ENCODE measurements at places on chromosomes 3 and 15.

DNA sequence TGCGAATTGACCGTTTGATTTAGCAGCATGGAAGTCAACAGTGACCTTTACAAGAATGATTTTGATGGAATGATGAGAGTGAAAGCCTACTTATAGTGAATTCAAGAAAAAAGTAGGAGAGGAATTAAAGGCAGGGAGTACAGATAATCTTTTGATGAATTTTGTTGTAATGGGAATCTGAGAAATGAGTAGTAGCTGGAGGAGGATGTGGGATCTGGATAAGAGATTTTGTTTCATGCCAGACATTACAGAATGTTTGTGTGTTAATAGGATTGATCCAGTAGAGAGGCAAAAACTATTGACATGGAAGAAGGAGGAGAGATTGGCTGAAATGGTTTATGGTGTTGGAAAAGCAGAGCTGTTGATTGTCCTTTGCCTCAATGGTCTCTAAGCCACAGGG, 17.4 kb upstream of the ZNF609 start:
- H3K4me1 ChIP-seq: peaks cover 8% of the 10 kb centered on the region
- no peaks in the 10 kb centered on the region for H3K27me3 ChIP-seq
- no peak overlapping the region for H3K4me3 ChIP-seq
- H3K36me3 ChIP-seq: peaks cover 37% of the 10 kb centered on the region

- no peak overlapping the region for H3K4me3 ChIP-seq
- no peaks in the 10 kb centered on the region for H3K27me3 ChIP-seq
- no peaks in the 10 kb centered on the region for H3K4me1 ChIP-seq
Observed at GRCh38 chr3:165466856-165467255, 270.7 kb upstream of the SLITRK3 start.

DNA sequence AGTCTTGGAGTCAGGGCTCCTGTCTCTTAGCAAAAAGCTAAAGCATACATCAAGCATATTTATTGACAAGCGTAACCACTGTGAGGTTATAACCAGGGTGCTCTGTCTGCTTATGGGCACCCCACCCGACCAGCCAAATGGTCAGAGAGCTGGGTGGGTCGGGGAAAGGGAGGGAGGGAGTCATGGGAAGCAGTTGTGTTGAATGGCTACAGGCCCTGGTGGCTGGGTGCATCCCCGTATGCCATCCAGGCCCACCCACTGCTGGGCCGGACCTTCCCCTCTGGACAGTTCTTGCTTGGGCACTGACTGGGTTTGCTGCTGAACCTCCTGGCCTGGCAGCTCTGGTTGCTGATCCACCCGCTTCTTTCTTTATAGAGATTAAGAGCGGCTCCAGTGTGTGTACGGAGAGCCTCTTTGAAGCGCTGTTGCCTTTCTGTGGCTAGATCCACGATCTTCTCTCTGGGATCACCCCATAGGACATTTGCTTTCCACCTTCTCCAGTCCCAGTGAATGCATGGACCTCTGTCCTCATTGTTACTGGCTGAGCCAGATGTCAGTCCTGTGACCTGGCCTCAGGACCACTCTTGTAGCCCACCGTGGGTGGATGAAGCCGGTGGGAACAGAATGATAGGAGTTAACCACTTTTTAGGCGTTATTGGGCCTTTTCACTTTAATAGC, 59.6 kb downstream of the SMAD3 start:
- H3K4me1 ChIP-seq: peaks cover 97% of the 10 kb centered on the region
- H3K27me3 ChIP-seq: no peaks in the 10 kb centered on the region
- no peak for DNase-seq
- H3K27ac ChIP-seq: peak overlapping the region; percentile 92
- no peak overlapping the region for H3K4me3 ChIP-seq
- no peaks in the 10 kb centered on the region for H3K36me3 ChIP-seq

- no peaks in the 10 kb centered on the region for H3K4me1 ChIP-seq
- no peak for DNase-seq
- no peak overlapping the region for H3K4me3 ChIP-seq
- no peaks in the 10 kb centered on the region for H3K36me3 ChIP-seq
Observed at GRCh38 chr15:42749266-42749665, 12.3 kb upstream of the CDAN1 start.

GRCh38 chr15:38745626-38746025, 181.0 kb upstream of the RASGRP1 start:
- no peak overlapping the region for H3K4me3 ChIP-seq
- H3K27me3 ChIP-seq: no peaks in the 10 kb centered on the region
- no peak for DNase-seq
- H3K36me3 ChIP-seq: no peaks in the 10 kb centered on the region

DNA sequence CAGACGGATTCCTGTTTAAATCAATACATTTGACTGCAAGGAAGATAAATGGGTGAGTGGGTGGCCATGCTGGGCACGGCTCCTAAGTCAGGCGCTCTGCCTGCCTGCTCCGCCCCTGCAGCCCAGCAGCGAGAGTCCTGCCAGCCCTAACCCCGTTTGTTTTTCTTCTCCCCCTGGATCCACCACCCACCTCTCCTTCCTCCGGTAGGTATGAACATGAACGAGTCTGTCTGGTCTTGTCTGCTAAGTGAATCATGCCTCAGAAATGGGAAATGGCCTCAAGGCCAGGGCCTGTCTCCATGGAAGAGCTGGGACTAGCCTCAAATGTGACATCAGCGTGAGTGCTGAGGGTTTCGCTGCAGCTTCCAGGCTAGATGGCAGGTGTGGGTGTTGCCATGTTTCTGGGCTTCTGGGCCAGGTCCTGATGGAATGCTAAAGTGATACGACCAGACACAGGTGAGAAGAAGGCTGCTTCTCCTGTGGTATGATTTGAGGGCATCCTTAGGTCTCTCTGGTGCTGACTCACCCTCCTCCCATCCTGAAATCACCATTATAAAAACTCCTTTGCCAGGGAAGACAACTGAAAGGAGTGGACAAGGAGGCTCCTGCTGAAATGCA, 5.6 kb upstream of the FEM1B start:
- H3K4me1 ChIP-seq: peaks cover 25% of the 10 kb centered on the region
- no peak overlapping the region for H3K4me3 ChIP-seq
- DNase-seq: no peak
- H3K27me3 ChIP-seq: no peaks in the 10 kb centered on the region
- peak overlapping the region; percentile 84 for H3K27ac ChIP-seq
- no peaks in the 10 kb centered on the region for H3K36me3 ChIP-seq

DNA sequence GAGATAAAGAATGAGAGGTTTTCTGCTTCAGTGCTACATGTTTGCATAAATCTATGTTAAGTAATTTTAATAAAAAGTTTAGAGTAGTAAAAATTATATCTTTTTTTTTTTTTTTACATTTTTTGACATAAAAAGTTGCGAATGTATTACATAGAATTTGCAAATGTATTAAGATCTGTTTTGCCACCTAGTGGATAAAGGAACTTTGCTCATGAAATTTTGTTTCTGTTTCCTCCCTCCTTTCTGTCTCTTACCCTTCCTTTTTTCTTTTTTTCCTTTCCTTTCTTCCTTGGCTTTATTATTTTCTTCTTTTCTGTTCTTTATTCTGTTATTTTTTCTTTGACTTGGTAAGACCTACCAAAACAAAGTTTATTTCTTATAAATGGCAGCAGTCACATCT, 58.5 kb upstream of the UTS2B start:
- no peak for DNase-seq
- H3K4me3 ChIP-seq: no peak overlapping the region
- no peak overlapping the region for H3K27ac ChIP-seq
- no peaks in the 10 kb centered on the region for H3K27me3 ChIP-seq
- H3K4me1 ChIP-seq: no peaks in the 10 kb centered on the region

- no peaks in the 10 kb centered on the region for H3K4me1 ChIP-seq
- no peak overlapping the region for H3K4me3 ChIP-seq
- no peak overlapping the region for H3K27ac ChIP-seq
Observed at GRCh38 chr3:167184511-167184910, 195.6 kb downstream of the ZBBX start.

DNA sequence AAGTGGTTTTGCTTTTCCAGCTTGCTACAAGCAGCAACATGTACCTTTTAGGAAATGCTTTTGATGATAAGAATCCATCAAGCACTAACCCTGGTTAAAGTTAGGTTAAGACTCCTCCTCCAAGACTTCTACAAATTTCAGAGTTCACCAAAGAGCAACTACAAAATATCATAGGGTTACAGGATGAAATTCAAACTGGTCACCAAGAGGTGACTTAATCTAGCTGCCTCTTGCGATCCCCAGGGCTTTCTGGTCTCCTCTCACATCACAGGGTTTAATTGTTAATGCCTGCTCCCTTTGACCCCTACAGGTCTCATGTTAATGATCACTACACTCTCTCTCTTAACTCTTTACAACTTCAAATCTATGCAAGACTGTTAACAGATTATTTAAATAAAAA, 66.5 kb downstream of the DPH6 start:
- H3K27me3 ChIP-seq: no peaks in the 10 kb centered on the region
- no peak for DNase-seq
- no peak overlapping the region for H3K4me3 ChIP-seq
